ENCODE measurements at places on chromosomes 3 and 15. TPM values are rescaled to one million over a fixed set of nuclear protein-coding genes. Genes with fewer than 3 reads are reported as not detected.

- H3K27ac ChIP-seq, result no peak overlapping the region
- no peaks in the 10 kb centered on the region for H3K36me3 ChIP-seq
- no peak for DNase-seq
These were observed 106.4 kb upstream of the TLE3 start for GRCh38 chr15:70203981-70204560.

DNA sequence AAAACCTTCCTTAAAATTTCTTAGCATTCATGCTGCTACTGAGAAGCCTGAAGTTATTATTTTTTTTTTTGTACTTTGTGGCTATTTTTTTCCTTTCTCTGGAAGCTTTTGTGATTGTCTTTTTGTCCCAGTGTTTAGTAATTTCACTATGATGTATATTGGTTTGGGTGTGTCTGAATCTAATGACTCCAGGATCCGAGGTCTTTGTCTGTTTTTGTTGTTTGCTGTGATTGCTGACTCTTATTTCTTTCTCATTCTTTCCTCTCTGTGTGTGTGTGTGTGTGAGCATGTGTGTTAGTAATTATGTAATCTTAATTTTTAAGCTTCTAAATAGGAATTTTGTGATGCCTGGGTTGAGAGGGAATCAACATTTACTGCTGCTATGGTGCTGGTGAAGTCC, 152.0 kb downstream of the RAP2B start:
- H3K36me3 ChIP-seq, result no peaks in the 10 kb centered on the region
- H3K27ac ChIP-seq, result no peak overlapping the region
- no peaks in the 10 kb centered on the region for H3K4me1 ChIP-seq

ISLR2 gene
- 0.57 TPM for total RNA-seq

DNA sequence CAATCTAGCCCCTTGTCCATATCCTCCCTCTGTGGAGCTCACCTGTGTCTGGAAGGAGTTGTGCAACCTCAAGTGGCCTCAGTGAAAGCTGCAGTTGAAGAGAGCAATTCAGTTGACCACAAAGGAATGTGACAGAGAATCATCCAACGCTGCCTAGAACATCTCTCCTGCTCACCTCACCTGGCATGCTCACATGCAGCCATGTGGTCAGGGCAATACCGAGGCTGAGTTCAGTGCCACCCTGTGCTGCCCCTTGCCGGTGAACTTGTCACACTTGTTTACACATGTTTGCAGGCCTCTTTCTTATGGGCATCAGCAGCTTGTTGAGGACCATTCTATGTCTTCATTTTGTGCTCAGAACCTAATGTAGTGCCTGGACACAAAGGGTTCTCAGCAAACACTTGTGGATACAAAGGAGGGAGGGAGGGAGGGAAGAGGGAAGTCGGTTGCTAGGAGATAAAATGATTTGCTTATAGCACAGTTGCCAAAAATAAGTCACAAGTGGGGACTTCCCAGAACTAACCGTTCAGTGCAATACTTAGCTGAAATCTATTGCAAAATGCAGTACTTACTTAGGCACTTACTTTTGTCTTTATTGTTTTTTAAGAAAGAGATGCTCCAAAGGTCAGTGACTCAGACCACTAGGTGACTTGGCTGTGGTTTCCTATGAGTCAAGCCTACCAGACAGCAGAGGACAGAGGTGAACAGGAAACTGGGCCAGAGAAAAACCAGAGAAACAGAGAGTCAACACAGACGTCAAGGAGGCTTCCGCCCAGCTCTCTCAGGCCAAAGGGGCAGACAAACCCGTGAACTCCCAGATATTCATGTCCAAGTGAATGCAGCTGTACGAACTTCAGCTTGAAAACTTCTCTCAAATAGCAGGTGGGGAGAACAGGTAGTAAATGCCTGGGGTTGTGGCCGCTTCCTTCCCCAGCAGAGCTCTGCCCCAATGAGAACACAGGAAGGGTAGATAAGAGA, 227.8 kb upstream of the CTNNB1 start:
- H3K4me3 ChIP-seq, result no peak overlapping the region
- H3K27me3 ChIP-seq, result no peaks in the 10 kb centered on the region
- H3K4me1 ChIP-seq, result peaks cover 28% of the 10 kb centered on the region
- H3K27ac ChIP-seq, result peak overlapping the region; percentile 66
- DNase-seq, result no peak
- H3K36me3 ChIP-seq, result no peaks in the 10 kb centered on the region

GRCh38 chr3:36379872-36380220, 458 bp upstream of the STAC start:
- H3K4me1 ChIP-seq, result peaks cover 12% of the 10 kb centered on the region
- peak overlapping the region; percentile 55 for H3K4me3 ChIP-seq
- no peak overlapping the region for H3K27ac ChIP-seq
- DNase-seq, result no peak
- no peaks in the 10 kb centered on the region for H3K36me3 ChIP-seq

SLC22A13 gene
- not detected for total RNA-seq

GRCh38 chr15:99633655-99634054, 67.9 kb downstream of the MEF2A start:
- peaks cover 10% of the 10 kb centered on the region for H3K36me3 ChIP-seq
- no peak for DNase-seq
- H3K4me3 ChIP-seq, result no peak overlapping the region
- peaks cover 30% of the 10 kb centered on the region for H3K4me1 ChIP-seq

ANKUB1 gene
- total RNA-seq, result not detected

GRCh38 chr15:95325763-95326404, 1004.6 kb upstream of the NR2F2 start:
- H3K4me1 ChIP-seq, result peaks cover 5% of the 10 kb centered on the region
- peak overlapping the region; percentile 47 for H3K4me3 ChIP-seq
- DNase-seq, result no peak
- peaks cover 23% of the 10 kb centered on the region for H3K27me3 ChIP-seq
- H3K36me3 ChIP-seq, result no peaks in the 10 kb centered on the region

GRCh38 chr15:52419494-52419893, 109.2 kb downstream of the MYO5A start:
- no peaks in the 10 kb centered on the region for H3K4me1 ChIP-seq
- no peak overlapping the region for H3K27ac ChIP-seq
- H3K27me3 ChIP-seq, result no peaks in the 10 kb centered on the region
- H3K36me3 ChIP-seq, result peaks cover 12% of the 10 kb centered on the region
- H3K4me3 ChIP-seq, result no peak overlapping the region
- no peak for DNase-seq

DNA sequence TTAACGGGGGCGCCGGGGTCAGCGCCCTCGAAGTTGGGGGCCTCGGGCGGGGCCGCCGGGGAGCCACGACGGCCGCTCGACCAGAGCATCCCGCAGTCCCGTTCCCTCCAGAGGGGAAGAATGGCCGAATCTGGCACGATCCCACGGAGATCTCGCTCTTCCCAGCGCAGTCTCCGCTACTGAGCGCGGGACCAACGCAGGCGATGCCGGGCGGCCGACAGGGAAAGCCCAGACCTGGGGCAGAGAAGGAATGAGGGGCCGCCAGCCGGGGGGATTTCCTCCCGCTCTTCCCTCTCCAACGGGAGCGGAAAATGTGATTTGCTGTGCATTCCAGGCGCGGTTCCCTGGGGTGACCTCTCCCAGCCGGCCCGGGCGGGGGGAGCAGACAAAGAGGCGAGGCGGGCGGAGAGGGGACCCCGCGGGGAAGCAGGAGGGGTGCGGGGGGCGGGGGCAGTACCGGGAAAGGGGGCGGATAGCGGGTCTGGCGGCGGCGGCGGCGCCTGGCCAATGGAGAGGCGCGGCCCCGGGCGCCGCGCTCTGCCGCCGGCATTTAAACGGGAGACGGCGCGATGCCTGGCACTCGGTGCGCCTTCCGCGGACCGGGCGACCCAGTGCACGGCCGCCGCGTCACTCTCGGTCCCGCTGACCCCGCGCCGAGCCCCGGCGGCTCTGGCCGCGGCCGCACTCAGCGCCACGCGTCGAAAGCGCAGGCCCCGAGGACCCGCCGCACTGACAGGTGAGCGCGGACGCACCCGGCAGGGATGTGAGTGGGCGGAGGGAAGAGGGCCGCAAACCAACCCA, at the start of gene GREM1:
Gene GREM1 (plus strand): TSS at position 579 of the 801 bp plus-strand sequence. CDS start 12,687 bp downstream, outside the sequence.
- H3K27me3 ChIP-seq, result peaks cover 69% of the 10 kb centered on the region
- DNase-seq, result no peak
- H3K27ac ChIP-seq, result peak within 1 kb of the TSS; percentile 57
- peaks cover 29% of the 10 kb centered on the region for H3K4me1 ChIP-seq
- peak within 1 kb of the TSS; percentile 50 for H3K4me3 ChIP-seq
- H3K36me3 ChIP-seq, result no peaks in the 10 kb centered on the region

CTXN2 gene
- not detected for total RNA-seq

- no peak overlapping the region for H3K4me3 ChIP-seq
- H3K36me3 ChIP-seq, result no peaks in the 10 kb centered on the region
- no peaks in the 10 kb centered on the region for H3K4me1 ChIP-seq
- H3K27ac ChIP-seq, result no peak overlapping the region
- no peak for DNase-seq
These were observed 9.2 kb upstream of the KY start for GRCh38 chr3:134660046-134660441.

GOLGA6L9 gene
- 6.3 TPM for total RNA-seq

DNA sequence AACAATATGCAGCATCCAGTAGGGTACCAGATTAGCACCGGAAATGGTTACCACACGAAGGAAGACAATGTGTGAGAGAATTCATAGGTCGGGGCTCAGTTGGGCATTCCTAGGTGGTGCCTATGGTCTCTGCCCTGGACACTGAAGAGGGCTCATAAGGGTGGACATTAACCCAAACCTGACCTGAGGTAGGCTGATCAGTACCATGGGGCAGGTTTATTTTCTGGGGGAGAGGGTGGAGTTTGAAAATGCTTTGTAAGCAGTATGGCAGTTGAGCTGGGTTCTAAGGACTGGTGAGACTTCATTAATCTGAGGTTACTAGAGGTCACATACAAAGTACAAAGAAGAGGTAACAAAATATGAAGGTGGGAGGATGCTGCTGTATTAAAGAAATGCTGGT, 68.4 kb downstream of the RPL22L1 start:
- no peaks in the 10 kb centered on the region for H3K27me3 ChIP-seq
- peaks cover 4% of the 10 kb centered on the region for H3K4me1 ChIP-seq
- DNase-seq, result no peak
- H3K27ac ChIP-seq, result no peak overlapping the region
- H3K36me3 ChIP-seq, result no peaks in the 10 kb centered on the region

DNA sequence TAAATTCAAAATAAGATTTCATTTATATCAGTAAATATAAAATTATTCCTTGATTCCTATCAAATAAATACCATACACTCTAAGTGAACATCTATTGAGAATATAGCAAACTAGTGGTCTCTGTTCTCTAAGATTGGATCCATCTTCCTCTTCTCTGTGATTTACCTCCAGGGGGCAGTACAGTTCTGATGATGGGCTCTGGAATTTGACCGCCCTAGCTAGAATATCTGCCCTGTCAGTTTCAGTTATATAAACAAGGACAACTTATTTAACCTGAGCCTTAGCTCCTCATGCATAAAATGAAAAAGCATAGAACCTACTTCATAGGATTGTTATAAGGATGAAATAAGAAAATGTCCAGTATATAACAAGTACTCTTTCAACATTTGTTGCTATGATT, 171.1 kb upstream of the CCDC54 start:
- DNase-seq, result no peak
- no peaks in the 10 kb centered on the region for H3K27me3 ChIP-seq
- H3K27ac ChIP-seq, result no peak overlapping the region

C15orf39 gene
- total RNA-seq, result 33.4 TPM

- H3K4me3 ChIP-seq, result no peak overlapping the region
- DNase-seq, result no peak
These were observed 23.6 kb downstream of the VGLL4 start for GRCh38 chr3:11619946-11620652.

DNA sequence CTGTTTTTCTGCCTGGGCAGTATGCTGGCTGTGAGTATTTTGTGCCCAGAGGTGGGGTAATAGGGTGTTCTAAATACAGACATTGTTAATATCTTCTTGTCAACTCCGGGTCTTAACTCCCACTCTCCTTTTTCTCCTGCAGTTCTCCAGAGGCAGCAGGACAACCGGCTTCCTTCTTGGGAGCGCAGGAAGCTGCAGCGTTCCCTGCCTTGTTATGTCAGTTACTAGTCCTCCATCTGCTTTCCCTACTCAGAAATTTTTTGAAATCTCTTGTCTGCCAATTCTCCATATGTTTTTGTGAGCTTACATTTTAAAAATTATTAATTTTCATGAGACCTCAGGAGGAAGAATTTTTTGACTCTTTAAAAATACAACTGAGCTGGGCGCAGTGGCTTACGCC, 67.2 kb downstream of the NEO1 start:
- no peaks in the 10 kb centered on the region for H3K27me3 ChIP-seq
- no peak for DNase-seq
- no peaks in the 10 kb centered on the region for H3K4me1 ChIP-seq
- no peak overlapping the region for H3K27ac ChIP-seq
- H3K4me3 ChIP-seq, result no peak overlapping the region

LAMB2 gene
- total RNA-seq, result 563 TPM

- H3K4me3 ChIP-seq, result no peak overlapping the region
- H3K36me3 ChIP-seq, result no peaks in the 10 kb centered on the region
- no peak for DNase-seq
- no peaks in the 10 kb centered on the region for H3K4me1 ChIP-seq
- no peak overlapping the region for H3K27ac ChIP-seq
These were observed 12.8 kb upstream of the AQP9 start for GRCh38 chr15:58125333-58125732.

C3orf80 gene
- total RNA-seq, result 0.91 TPM

DNA sequence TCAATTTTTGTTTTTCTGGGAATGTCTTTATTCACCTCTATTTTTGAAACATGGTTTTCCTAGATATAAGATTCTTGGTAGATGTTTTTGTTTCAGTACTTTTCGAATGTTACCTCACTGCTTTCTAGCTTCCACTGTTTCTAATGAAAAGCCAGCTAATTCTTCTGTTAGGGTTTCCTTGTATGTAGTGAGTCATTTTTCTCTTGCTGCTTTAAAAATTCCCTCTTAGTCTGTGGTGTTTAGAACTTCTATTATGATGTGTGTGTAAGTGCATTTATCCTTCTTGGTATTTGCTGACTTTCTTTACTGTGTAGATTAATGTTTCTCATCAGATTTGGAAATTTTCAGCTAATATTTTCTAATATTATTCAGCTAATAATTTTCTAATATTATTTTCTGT, 151.1 kb upstream of the OSTN start:
- no peak for DNase-seq
- no peaks in the 10 kb centered on the region for H3K4me1 ChIP-seq
- H3K27ac ChIP-seq, result no peak overlapping the region
- H3K36me3 ChIP-seq, result no peaks in the 10 kb centered on the region
- no peak overlapping the region for H3K4me3 ChIP-seq

DNA sequence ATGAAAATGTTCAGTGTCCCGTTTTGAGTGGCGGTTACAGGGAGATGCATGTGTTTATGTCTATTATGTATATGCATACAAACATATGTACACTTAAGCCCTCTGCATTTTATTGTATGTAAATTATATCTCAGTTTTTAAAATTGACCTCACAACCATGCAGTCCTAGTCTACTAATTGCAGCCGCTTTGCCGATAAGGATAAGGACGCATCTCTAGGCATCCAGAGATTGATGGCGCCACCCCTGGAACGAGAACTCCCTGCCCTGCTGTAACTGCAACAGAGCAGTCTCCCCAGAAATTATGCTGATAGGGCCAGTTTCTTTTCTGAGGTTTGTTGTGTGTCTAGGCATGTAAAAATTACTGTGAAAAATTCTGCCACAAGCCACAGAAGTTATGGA, 40.4 kb upstream of the TUBGCP5 start:
- no peaks in the 10 kb centered on the region for H3K36me3 ChIP-seq
- H3K27ac ChIP-seq, result no peak overlapping the region
- DNase-seq, result no peak
- no peaks in the 10 kb centered on the region for H3K27me3 ChIP-seq
- H3K4me1 ChIP-seq, result no peaks in the 10 kb centered on the region
- H3K4me3 ChIP-seq, result no peak overlapping the region

LIPH gene
- 16.4 TPM for total RNA-seq
